Stimulated activated naive CD4-positive, alpha-beta T cell treated with Interleukin-2 at 50 U/mL for 16 hours (primary cell): ENCODE measurements at places on chromosomes 13 and 19.

- DNase-seq = no peak
These were observed 597.4 kb upstream of the SLITRK1 start for GRCh38 chr13:84479656-84480055.

DNA sequence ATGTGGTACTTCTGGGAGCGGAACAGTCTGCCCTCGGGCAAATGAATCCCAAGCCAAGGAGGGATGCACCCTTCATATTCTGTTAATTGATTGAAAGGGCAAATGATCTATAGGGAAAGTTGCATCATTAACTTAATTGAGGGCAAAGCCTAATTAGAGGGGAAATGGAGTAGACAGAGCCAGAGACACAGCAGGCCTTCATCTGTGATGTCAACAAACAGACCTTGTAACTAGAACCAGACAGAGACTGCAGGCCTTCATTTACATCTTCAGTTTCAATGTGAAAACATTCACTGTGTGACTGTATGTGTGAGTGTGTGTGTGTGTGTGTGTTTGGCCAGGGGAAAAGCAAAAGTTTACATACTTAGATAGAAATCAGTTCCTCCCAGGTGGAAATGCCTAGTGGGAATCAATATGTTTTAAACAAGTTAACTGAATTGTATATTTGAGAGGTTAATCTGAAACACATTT lies 126.4 kb downstream of the SPRY2 start:
- DNase-seq = no peak

DNA sequence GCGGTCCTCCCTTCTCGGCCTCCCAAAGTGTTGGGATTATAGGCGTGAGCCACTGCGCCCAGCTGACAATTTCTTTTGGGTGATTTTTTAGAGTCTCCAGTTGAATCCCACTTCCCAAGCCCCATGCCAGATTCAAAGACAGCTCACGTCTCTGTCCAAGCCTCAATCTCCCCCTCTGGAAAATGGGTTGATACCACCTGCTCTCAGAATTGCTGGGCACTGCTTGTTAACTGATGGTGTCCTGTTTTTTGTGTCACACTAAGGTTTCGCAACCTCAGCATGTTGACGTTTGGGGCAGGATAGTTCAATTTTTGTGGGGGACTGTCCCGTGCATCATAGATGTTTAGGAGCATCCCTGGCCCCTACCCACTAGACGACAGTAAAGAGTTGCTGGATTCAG lies 14.2 kb upstream of the UPF1 start:
- DNase-seq = no peak

- no peak for DNase-seq
These were observed 39.9 kb downstream of the ITGBL1 start for GRCh38 chr13:101492251-101492910.

DNA sequence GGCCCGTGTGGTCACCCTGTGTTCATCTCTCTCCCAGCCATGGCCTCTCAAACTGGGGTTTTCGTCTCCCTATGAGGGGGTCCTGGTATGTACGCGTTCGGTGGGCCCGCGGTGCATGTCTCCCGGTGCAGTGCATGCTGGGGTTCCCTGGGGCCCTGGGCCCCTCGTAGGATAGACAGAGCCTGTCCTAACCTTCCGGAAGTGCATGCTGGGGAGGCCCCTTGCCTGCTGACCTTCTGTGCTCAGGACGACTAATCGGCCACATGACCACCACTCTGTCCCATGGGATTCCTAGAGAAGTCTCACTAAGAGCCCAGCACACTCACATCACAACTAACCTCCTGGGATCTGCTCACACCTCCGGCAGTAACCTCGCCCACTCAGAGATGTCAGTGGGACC lies 4.9 kb upstream of the USE1 start:
- no peak for DNase-seq

DNA sequence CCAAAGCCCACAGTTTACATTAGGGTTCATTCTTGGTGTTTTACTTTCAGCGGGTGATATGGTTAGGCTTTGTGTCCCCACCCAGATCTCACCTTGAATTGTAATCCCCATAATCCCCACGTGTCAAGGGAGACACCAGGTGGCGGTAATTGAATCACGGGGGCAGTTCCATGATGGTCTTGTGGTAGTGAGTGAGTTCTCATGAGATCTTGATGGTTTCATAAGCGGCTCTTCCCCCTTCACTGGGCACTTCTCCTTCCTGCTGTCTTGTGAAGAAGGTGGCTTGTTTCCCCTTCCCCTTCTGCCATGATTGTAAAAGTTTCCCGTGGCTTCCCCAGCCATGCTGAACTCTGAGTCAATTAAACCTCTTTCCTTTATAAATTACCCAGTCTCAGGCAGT lies 12.0 kb downstream of the FPR2 start:
- DNase-seq = no peak

DNA sequence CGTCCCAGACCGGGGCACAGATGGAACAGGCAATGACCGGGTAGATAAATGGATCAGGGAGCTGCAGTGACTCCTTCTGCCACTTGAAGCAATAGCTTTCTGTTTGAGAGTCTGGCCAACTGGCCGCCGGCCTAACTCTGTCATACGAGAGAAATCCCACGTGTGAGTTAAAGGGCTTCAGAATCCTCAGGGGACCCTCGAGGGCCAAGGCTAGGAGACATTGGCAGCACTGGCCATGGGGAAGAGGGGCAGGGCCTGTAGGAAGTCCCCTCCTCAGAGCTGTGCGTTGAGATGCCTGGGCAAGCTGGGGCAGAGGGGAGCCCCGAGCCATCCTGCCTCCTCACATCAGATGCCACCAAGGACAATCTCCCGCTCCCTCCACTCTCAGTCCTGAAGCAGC lies 51.6 kb downstream of the KLF2 start:
- DNase-seq = no peak

DNA sequence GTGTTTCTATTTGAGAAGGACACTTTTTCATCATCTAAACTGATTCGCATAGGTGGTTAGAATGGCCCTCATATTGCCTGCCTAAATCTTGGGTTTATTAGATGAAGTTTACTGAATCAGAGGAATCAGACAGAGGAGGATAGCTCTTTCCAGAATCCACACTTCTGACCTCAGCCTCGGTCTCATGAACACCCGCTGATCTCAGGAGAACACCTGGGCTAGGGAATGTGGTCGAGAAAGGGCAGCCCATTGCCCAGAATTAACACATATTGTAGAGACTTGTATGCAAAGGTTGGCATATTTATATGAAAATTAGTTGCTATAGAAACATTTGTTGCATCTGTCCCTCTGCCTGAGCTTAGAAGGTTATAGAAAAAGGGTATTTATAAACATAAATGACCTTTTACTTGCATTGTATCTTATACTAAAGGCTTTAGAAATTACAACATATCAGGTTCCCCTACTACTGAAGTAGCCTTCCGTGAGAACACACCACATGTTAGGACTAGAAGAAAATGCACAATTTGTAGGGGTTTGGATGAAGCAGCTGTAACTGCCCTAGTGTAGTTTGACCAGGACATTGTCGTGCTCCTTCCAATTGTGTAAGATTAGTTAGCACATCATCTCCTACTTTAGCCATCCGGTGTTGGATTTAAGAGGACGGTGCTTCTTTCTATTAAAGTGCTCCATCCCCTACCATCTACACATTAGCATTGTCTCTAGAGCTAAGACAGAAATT lies 103.8 kb downstream of the TNFRSF19 start:
- no peak for DNase-seq

DNA sequence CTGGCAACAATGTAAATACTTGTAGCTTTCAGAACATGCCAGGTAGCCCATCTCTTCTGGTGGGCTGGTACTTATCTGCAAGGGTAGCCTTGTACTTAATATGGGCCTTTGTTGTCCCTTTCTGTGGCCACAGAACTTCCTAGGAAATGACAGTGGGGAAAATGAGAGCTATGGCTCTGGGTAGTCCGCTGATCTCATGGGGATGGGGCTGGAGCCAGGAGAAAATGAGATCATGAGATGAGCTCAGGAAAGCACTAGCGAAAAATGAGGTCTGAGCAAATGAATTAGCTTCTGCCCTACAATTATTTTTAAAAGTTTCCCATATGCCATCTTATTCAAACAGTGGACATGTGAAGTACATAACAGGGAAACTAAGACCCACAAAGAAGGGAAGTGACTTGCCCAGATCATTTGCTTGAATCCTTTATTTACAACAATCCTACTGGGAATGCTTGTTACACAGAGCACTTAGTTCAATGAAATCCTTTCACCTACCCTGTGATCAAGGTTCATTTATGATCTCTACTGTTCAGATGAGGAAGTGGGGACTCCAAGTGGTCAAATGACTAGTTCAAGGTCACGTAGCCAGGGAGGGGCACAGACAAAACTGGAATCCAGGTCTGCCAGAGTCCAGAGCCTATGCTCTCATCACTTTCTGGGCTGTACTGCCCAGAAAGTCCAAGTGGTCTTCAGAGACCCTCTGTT lies 87.1 kb downstream of the PTPRS start:
- no peak for DNase-seq
